ENCODE measurements at places on chromosomes 2 and 18. TPM values are rescaled to one million over a fixed set of nuclear protein-coding genes. Genes with fewer than 3 reads are reported as not detected.

DNA sequence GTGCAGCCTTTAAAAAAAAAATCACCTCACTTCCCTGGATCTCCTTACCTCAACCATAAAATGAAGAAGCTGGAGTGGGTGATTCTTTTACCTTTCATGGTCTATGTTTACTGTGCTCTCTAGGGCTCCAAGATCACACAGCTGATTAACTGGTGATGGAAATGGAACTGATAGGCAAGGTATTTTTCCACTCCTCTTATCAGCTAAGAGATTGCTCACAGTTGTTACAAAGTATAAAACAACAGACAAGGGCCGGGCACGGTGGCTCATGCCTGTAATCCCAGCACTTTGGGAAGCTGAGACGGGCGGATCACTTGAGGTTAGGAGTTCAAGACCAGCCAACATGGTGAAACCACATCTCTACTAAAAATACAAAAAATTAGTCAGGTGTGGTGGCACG lies 14.5 kb downstream of the RPS27A start:
- DNase-seq: no peak

- no peak for DNase-seq
Measured at GRCh38 chr2:4695281-4695861, 992.0 kb downstream of the DCDC2C start.

DNA sequence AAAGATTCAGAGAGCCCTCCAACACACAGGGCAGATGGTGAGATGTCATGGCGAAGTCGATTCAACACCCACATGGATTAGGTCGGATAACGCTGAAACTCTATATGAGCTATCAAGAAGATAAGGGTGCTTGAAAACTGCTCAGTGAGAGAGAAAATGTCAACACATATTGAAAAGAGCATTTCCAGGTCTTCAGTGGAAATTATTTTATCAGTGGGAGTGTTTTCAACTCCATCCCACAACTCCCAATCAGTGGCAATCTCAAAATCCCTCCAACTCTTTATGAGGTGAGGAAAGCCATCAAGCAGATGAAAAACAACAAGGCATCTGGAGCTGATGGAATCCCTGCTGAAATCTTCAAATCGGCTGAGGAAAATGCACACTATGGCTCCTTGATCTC lies 104.5 kb upstream of the KLHL14 start:
- no peak for DNase-seq

DNA sequence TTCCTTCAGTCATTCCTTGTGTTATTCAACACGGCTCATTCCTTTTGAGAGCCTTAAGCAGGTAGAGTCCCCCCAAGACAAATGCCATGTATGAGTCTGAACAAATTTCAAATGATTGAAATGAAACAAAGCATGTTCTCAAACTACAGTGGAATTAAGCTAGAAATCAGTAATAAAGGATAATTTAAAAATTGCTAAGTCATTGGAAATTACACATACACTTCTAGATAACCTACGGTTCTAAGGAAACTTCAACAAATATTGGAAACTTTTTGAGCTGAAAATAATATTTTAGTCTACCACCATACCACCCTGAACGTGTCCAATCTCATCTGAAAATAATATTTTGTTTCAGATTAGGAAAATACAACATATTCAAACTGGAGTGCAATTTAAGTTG lies 71.8 kb upstream of the UGP2 start:
- no peak for DNase-seq

Gene SCG2
- not detected for total RNA-seq

- DNase-seq: no peak
Measured at GRCh38 chr2:37713258-37713700, 41.8 kb upstream of the CDC42EP3 start.

GRCh38 chr2:61763605-61764034 lies 90.2 kb downstream of the FAM161A start:
- DNase-seq: peak; percentile 85

DNA sequence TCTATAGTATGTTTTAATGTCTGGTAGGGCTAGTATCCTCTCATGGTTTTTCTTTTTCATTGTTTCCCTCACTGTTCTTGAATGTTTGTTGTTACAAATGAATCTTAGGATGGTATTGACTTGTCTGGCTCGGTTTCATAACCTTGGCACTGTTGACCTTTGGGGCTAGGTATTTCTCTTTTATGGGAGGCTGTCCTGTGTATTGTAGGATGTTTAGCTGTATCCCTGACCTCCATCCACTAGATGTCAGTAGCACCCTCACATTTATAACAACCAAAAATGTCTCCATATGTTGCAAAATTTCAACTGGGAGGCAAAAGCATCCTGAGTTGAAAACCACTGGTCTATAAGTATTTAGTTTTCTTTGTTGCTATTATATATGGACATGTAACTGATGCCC lies 7.0 kb upstream of the AOX1 start:
- no peak for DNase-seq

- DNase-seq: no peak
Measured at GRCh38 chr18:59057969-59058368, 81.7 kb upstream of the SEC11C start.

DNA sequence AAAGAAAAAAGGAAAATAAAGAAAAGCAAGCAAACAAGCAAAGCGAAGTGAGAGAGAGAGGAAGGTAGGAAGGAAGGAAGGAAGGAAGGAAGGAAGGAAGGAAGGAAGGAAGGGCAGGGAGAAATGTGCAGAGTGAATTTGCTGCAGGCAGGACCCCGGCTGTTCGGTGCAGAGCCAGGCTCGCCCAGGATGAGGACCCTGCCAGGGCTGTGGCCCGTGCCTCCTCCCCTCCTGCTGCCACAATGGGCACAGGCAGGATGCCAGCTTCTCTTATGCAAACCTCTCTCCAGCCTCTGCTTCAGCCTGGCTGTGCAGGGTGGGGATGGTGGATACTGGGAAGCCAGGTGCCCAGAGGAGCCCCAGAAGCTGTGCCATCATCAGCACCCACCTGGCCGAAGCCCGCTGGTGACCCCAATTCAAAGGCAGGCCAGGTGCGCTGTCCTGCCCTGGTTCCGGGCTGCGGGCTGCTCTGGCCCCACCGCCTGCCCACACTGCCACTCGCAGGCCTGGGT lies 3.2 kb downstream of the GPR17 start:
- DNase-seq: no peak

Gene CYRIA
- 4.2 TPM for total RNA-seq

- no peak for DNase-seq
Measured at GRCh38 chr18:31658670-31659575, 25.5 kb downstream of the B4GALT6 start.

Gene G6PC2
- not detected for total RNA-seq

Gene AMMECR1L
- 16.1 TPM for total RNA-seq

Gene IL1RL1
- 47.2 TPM for total RNA-seq

Gene ATOH8
- total RNA-seq: 18.1 TPM

GRCh38 chr2:169838743-169839489 lies 11.7 kb downstream of the UBR3 start:
- no peak for DNase-seq

Gene GPR17
- total RNA-seq: not detected

DNA sequence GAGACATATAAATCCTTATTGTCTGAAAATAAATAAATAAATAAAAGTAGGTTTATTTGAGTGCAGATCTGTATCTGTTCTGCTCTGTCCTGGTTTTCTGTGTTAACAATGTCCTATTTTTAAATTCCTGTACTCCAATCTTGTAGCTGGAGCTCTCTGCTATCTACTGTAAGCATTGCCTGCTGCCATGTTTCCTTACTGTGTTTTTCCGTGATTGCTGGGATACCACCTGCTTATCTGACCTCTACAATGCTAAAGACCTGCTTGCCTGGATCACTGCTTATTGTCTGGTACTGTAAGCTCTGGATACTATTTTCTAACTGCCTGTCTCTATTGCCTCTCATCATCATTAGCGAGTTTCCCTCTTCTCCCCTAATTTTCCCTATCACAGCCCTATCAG lies 11.6 kb downstream of the PTPN4 start:
- no peak for DNase-seq

Gene KYNU
- 25.6 TPM for total RNA-seq

- no peak for DNase-seq
Measured at GRCh38 chr18:13292736-13293135, 74.2 kb downstream of the LDLRAD4 start.

- no peak for DNase-seq
Measured at GRCh38 chr2:176645494-176645893, 376.3 kb downstream of the MTX2 start.

Gene CNNM4
- total RNA-seq: 19.0 TPM

DNA sequence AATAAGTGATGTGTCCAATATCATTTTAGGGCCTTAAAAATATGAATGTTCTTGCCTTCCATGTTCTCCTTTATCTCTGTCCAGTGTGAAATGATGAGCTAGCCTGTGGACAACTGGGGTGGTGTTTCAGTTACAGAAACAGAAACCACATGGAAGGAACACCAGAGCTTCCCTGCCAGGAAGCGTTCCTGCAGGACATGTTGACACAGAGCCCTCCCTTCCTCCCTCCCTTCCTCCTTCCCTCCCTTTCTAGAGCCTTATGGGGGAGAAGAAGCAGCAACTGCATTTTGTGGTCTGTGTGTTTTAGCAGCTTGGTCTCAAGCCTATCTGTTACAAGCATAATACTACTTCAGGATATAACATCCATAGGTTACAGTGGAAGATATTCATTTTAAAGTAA lies 539.7 kb upstream of the NETO1 start:
- DNase-seq: no peak

DNA sequence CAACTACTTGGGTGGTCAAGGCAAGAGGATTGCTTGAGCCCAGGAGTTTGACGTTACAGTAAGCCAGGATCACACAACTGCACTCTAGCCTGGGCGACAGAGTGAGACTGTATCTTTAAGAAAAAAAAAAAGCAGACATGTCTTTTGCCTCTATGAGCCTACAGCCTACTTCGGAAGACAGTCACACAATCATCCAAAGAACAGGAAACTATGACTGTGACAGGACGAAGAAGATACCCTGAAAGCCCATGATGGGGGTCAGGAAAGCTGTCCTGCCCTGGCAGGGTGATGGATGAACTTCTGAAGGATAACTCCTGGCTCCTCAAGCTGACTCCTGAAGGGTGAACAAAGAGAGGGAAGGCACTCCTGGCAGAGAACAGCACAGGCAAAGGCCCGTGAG lies 251.7 kb upstream of the SIX2 start:
- no peak for DNase-seq

DNA sequence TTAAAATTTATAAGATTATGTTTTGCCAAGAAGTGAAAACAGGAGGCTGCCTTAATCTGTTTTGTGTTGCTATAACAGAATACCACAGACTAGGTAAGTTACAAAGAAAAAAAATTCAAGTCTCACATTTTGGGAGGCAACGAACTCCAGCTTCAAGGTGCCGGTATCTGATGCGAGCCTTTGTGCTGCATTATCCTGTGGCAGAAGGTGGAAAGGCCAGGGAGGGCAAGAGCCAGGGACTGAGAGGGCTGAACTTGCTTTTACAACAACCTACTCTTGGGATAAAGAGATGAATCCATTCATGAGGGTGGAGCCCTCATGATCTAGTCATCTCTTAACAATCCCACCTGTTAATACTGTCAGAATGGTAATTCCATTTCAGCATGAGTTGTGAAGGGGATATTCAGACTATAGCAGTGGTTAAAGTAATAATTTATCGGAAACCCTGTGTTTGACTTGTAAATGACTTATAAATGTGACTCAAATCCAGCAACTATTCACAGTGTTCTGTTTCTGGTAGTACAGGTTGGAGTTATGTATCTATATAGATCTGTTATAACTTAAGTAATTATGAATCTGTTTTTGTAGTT lies 3.7 kb downstream of the MTX2 start:
- no peak for DNase-seq

DNA sequence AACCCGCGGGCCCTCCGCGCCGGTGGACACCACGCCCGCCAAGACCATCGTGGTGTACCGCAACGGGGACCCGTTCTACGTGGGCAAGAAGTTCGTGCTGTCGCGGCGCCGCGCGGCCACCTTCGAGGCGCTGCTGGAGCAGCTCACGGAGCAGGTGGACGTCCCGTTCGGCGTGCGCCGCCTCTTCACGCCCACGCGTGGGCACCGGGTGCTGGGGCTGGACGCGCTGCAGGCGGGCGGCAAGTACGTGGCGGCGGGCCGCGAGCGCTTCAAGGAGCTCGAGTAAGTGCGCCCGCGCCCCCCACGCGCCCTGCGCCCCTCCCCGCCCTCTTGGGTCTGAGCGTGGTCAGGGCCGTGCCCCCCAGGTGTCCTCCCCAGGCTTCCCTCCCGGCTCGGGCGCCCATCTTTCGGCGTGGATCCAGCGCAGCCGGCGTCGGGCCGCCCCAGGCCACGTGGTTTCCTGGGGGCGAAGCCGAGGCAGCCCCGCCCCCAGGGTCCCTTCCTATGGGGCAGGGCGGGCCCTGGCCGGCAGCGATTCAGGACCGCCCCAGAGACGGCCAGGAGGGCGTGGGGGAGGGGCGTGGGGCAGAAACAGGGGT lies 481 bp downstream of the DCDC2C start:
- DNase-seq: no peak

Gene MAP3K19
- not detected for total RNA-seq

Gene TWIST2
- total RNA-seq: 41.3 TPM

Gene DSG3
- total RNA-seq: 11.4 TPM

Gene ST6GAL2
- not detected for total RNA-seq

Gene SLC5A7
- not detected for total RNA-seq

DNA sequence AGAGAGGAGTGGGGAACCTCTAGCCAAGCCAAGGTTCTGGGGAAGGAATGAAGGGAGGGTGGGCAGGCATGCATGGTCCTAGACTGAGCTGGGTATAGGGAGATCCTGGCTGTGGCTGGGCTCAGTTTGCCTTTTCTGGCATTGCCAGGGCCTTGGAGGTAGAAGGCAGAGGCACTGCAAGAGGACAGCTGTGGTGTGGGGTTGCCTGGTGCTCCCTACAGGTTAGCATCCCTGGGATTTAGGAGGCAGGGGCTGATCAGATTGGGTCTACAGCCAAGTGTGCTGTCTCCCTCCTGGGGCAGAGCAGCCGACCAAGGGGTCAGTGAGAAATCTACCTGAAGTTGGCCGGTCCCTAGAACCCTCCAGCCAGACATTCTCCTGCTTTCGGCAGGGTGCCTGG lies 15.9 kb downstream of the ABCG8 start:
- DNase-seq: no peak

Gene DPP4
- total RNA-seq: 147 TPM

GRCh38 chr2:168050377-168050776 lies 197.0 kb downstream of the STK39 start:
- no peak for DNase-seq

- DNase-seq: peak; percentile 11
Measured at GRCh38 chr2:71806432-71806831, 341.2 kb downstream of the CYP26B1 start.

- no peak for DNase-seq
Measured at GRCh38 chr2:189609853-189610252, 29.3 kb upstream of the SLC40A1 start.

DNA sequence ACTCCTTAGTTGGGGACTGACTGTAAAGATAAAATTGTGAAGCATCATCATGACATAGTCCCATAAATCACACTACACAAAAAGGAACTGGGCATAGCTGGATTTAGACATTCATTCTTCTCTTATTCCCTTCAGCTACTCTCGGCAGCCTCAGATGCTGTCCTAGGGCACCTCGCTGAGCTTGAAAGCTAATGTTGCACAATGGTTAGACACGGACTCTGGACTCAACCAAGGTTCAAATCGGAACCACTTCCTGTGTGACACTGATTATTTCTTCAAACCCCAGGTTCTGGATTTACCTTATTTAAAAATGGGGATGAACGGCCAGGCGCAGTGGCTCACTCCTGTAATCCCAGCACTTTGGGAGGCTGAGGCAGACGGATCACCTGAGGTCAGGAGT lies 89.8 kb downstream of the CCBE1 start:
- DNase-seq: no peak

Gene MLPH
- 118 TPM for total RNA-seq

- no peak for DNase-seq
Measured at GRCh38 chr2:96408616-96409015, 73.0 kb downstream of the NCAPH start.

Gene SEPTIN10
- 55.2 TPM for total RNA-seq

All from Peyer's patch (tissue), 4 donors.